Eye (tissue), 1 donor: ENCODE measurements at places on chromosomes 11 and 22.

DNA sequence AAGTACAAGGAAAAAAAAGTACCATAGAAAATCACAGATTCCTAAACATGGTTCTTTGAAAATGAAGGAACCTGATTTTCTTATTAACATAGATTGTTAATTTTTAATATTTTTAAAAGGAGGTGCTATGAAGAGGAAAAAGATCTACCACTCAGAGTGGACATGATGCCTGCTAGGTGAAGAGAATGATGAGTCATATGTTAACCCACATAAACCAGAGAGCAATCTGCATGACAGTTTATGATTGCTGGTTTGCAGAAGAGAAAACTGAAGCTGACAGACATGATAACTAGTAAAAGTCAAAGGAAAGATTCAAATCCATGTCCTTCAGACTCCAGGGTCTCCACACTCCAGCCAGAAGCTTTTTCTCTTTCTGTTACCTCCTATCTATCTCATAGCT lies 1231.7 kb downstream of the LRRC4C start:
- no peak for DNase-seq

DNA sequence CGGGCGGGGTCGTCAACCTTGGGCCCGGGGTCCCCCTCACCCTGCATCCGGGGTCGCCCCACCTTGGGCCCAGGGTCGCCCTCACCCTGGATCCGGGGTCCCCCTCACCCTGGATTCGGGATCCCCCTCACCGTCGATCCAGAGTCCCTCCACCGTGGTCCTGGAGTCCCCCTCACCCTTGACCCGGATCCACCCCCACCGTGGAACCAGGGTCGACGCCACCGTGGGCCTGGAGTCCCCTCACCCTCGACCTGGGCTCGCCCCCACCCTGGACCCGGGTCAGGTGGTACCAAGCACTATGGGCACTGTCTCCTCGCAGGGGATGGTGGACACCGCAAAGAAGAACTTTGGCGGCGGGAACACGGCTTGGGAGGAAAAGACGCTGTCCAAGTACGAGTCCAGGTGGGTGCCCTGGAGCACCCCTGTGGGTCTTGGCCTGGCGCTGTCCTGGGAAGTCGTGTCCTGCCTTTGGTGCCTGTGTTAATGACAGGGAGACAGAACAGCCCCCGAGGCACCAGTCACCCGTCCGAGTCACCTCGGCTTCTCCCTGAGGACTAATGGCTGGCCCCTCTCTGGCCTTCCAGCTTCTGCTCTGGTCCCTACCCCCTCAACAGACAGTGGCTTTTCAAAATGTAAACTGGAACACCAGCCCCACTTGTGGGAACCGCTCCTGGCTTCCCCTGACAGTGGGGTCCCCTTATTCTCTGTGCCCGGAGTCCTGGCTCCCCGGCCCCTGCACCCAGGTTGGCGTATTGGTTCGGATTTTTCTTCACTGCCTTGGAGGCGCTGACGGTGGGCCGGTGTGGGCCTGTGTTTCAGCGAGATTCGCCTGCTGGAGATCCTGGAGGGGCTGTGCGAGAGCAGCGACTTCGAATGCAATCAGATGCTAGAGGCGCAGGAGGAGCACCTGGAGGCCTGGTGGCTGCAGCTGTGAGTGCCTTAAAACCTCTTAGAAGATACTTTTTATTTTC lies 762 bp downstream of the CRELD2 start:
- no peak for DNase-seq

DNA sequence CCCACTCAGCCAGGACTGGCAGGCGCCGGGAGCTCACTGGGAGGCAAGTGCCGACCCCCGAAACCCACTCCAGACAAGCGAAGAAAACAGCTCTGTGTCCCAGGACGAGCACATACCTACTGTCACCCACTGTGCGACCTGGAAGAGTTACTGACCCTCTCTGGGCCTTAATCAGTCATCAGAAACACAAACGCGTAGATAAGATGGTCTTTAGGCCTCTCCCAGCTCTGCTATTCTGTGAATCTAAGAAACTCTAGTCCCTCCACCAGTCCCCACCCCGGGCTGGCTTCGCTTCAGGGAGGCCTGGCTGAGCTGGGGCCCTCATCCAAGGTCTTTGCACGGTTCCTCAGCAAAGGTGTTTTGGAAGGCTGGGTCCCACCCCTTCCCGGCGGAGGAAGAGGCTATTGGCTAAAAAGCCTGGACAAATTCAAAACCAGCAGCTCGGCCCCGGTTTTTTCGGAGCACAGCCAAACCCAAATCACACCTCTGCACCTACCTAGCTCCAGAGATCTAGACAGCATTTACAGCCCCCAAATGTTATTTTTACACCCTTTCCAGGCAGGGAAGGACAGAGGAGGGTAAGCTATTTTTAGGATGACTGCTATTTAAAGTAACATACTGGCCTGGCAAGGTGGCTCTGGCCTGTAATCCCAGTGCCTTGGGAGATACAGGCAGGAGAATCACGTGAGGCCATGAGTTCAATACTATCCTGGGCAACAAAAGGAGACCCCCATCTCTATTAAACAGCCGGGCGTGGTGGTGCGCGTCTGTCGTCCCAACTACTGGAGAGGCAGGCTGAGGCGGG lies 13.2 kb upstream of the HDHD5 start:
- no peak for DNase-seq

DNA sequence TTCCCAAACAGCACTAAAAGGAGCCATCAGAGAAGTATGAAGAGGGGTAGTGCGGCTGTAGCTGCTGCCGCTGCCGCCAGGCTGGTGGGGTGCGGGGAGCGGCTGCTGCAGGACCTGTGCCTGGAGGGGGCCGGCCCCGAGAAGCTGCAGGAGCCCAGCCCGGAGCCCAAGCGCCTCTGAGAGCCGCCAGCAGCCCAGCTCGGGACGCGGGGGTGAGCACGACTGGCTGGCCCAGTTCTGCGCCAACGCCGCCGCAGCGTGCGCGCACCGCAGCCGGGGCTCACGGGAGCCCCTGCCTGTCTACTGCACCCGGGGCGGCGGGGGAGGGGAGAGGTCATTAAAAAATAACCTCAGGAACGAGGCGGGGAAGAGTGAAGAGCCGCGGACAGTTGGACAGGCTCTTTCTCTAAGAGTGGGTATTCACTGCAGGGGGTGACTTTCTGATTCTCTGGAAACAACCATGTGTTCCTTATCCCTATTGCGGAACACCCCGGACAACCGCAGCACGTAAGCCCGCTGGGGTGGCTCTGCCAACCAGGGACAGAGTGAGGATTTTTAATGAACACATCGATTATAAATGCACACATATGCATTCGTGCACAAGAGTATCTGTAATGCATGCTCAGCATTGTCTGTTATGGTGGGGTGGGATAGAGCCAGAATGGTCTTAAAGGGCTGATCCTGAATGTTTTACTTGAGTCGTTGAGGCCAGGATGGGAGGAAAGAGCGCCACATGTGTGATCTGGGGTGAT lies 453 bp downstream of the GAS2 start:
- DNase-seq, result peak; percentile 76

GRCh38 chr22:49785841-49786471 lies 41.7 kb downstream of the BRD1 start:
- no peak for DNase-seq

GRCh38 chr11:115871161-115871760 lies 367.0 kb upstream of the CADM1 start:
- DNase-seq, result no peak

- DNase-seq, result no peak
Measured at GRCh38 chr11:83674102-83674896, 388.1 kb upstream of the CCDC90B start.

DNA sequence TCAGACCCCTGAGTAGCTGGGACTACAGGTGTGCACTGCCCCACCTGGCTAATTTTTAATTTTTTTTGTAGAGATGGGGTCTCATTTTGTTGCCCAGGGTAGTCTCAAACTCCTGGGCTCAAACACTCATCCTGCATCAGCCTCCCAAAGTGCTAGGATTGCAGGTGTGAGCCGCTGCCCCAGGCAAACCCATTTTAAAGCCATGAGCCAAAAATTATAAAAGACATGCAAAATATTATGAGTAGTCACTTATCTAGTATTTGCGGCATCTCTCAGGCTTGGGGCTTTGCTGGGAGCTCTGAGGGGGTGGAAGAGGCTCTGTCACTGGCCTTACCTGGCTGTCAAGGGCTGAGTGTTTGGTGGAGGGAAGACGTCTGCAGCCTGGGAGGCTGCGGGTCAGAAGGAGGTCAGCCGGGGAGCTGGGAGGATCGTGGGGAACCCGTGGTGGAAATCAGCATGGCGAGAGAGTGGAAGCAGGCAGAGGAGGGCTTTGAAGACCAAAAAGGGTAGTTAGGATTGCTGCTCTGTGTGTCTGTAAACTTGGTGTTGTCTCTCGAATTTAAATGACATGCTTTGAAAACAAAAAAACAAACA lies 69.1 kb upstream of the PARVG start:
- DNase-seq, result no peak

GRCh38 chr22:27318516-27318915 lies 483.0 kb downstream of the MN1 start:
- DNase-seq, result peak; percentile 59

- no peak for DNase-seq
Measured at GRCh38 chr22:42885446-42885845, 28.4 kb upstream of the ARFGAP3 start.

- peak; percentile 37 for DNase-seq
Measured at GRCh38 chr22:17576470-17576869, 13.2 kb downstream of the SLC25A18 start.

GRCh38 chr11:79543101-79543500 lies 102.3 kb upstream of the TENM4 start:
- DNase-seq, result no peak

GRCh38 chr11:76095891-76096290 lies 110.4 kb downstream of the WNT11 start:
- no peak for DNase-seq

DNA sequence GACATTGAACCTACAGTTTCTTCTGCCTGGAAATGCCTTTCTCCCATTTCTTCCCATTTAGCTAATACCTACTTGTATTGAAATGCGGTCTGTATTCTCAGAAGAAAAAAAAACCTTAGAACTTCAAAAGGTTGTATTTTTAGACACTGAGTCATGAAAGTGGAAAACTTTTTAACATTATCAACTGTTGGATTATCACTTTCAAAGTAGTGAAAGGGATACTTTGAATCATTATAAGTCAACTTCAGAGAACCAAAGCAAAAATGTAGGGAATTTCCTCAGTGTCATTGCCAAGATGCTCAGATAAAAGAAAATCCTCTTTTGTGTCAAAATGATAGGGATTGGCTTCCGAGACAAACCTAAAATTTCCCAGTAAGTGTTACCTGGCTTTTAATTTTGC lies 6.6 kb downstream of the HOATZ start:
- no peak for DNase-seq
